ENCODE measurements at places on chromosomes 4 and X. TPM values are rescaled to one million over a fixed set of nuclear protein-coding genes. Genes with fewer than 3 reads are reported as not detected.

Gene ANXA10
- 20.5 TPM for total RNA-seq

Gene PDK3
- total RNA-seq, result 12.8 TPM

Gene SFRP2
- not detected for total RNA-seq

Gene MTMR8
- not detected for total RNA-seq

Gene ATP11C
- total RNA-seq, result 47.5 TPM

Gene NR0B1
- total RNA-seq, result not detected

Gene STPG2
- 0.05 TPM for total RNA-seq

Gene PRRG1
- 13.1 TPM for total RNA-seq

Gene BMP15
- total RNA-seq, result not detected

Gene LAMTOR3
- 44.1 TPM for total RNA-seq

Gene AFP
- total RNA-seq, result 2.0 TPM

Gene SPARCL1
- not detected for total RNA-seq

Gene SLC38A5
- total RNA-seq, result 61.8 TPM

Gene CT47B1
- total RNA-seq, result not detected

Gene TMEM156
- total RNA-seq, result 2.1 TPM

Gene PNPLA4
- total RNA-seq, result 7.6 TPM

Gene PAGE4
- total RNA-seq, result not detected

Gene ACSL4
- total RNA-seq, result 189 TPM

Gene AKAP4
- total RNA-seq, result not detected
